ENCODE measurements at places on chromosomes 2 and 18. TPM values are rescaled to one million over a fixed set of nuclear protein-coding genes. Genes with fewer than 3 reads are reported as not detected.

The CHPF gene
- total RNA-seq = 41.9 TPM

The MERTK gene
- total RNA-seq = 1.0 TPM

The CD8A gene
- 2.8 TPM for total RNA-seq

The MMADHC gene
- 126 TPM for total RNA-seq

The ZNF892 gene
- total RNA-seq = 4.8 TPM

The GRHL1 gene
- 1.4 TPM for total RNA-seq

The UGT1A5 gene
- not detected for total RNA-seq

The CCDC68 gene
- not detected for total RNA-seq

The TRIM54 gene
- total RNA-seq = 0.25 TPM

The CYP27C1 gene
- not detected for total RNA-seq

The FBLN7 gene
- total RNA-seq = 16.7 TPM

The IL1R2 gene
- total RNA-seq = 0.97 TPM

The M1AP gene
- total RNA-seq = not detected

The FEV gene
- not detected for total RNA-seq

The EIF2AK3 gene
- total RNA-seq = 22.5 TPM

The MYO1B gene
- total RNA-seq = 7.0 TPM

The SLC11A1 gene
- total RNA-seq = 0.18 TPM

The C2orf15 gene
- total RNA-seq = 0.16 TPM

The POTEJ gene
- not detected for total RNA-seq
